Nasal cavity respiratory epithelium epithelial cell of viscerocranial mucosa (primary cell): ENCODE measurements at places on chromosomes 16 and 17. TPM values are rescaled to one million over a fixed set of nuclear protein-coding genes. Genes with fewer than 3 reads are reported as not detected.

GCGR gene
- total RNA-seq, result 0.07 TPM in 1 of 2 replicates, not detected in the other

KRTAP2-3 gene
- total RNA-seq, result 0.93 TPM in 1 of 2 replicates, not detected in the other

TIMP2 gene
- 2.7 and 14.2 TPM in 2 replicates for total RNA-seq

STX1B gene
- under 0.01 and 0.07 TPM in 2 replicates for total RNA-seq

E4F1 gene
- total RNA-seq, result 24.9 and 28.6 TPM in 2 replicates

OR1A1 gene
- total RNA-seq, result under 0.01 TPM in 1 of 2 replicates, not detected in the other

ITGAX gene
- under 0.01 TPM in 1 of 2 replicates, not detected in the other for total RNA-seq

OR3A3 gene
- total RNA-seq, result not detected in 2 replicates

FNDC8 gene
- total RNA-seq, result not detected in 2 replicates

MAP2K4 gene
- total RNA-seq, result 42.0 and 42.7 TPM in 2 replicates

TRPV2 gene
- 0.36 and 0.68 TPM in 2 replicates for total RNA-seq

KIFC3 gene
- total RNA-seq, result 47.5 and 72.0 TPM in 2 replicates

TNRC6C gene
- total RNA-seq, result 0.68 and 0.93 TPM in 2 replicates

GLIS2 gene
- 0.68 and 3.6 TPM in 2 replicates for total RNA-seq

CPNE7 gene
- 1.00 and 3.1 TPM in 2 replicates for total RNA-seq

DNAH3 gene
- total RNA-seq, result under 0.01 and 0.50 TPM in 2 replicates

PDE6G gene
- total RNA-seq, result 0.21 TPM in 1 of 2 replicates, not detected in the other
